ENCODE measurements at places on chromosomes 7 and 10. TPM values are rescaled to one million over a fixed set of nuclear protein-coding genes. Genes with fewer than 3 reads are reported as not detected.

GRCh38 chr7:123615344-123615743 lies 13.7 kb downstream of the ASB15 start:
- DNase-seq, result no peak

DNA sequence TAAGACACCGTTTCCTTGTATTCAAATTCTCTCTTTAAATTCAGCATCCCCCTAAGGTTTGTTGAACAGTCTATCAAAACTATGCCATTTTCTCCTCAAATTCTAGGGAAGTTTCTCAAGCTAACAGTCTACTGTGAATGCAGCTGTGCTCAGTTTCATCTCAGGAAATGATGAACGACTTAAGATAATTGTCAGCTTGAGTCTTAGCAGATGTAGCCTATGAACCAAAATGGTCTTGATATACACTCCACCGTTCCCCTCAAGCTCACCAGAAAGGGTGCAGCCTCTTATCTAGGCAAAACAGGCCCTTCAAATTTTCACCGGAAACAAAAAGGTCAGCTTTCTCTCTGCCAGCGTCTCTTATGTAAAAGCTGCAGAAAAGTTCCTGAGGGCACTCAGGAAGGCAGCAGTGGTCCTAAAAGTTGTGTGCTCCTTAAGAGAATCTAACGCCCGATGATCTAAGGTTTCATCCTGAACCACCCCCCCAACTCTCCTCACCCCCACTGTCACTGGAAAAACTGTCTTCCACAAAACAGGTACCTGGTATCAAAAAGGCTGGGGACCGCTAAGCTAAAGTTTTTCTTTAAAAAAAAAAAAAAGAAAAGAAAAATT lies 2.1 kb downstream of the DNAJC9 start:
- DNase-seq, result no peak

DNA sequence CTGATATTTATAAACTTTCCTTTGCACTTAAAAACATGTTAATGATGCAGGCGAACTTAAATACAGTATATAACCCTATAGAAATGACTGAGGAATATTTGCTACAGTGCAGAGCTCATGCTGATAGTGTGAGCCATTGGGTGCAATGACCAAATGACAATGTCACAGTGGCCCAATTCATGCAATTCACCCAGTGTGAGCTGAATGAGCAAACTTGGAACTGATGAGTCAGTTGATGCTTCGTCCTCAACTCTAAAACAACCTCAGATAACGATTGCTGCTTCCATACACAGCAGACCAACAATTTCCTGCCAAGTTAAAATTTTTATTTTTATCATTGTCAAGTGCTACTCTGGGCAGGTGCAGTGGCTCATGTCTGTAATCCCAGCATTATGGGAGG lies 12.1 kb upstream of the ZC3HAV1L start:
- no peak for DNase-seq

Gene ZFAND2A
- total RNA-seq, result 18.0 TPM

DNA sequence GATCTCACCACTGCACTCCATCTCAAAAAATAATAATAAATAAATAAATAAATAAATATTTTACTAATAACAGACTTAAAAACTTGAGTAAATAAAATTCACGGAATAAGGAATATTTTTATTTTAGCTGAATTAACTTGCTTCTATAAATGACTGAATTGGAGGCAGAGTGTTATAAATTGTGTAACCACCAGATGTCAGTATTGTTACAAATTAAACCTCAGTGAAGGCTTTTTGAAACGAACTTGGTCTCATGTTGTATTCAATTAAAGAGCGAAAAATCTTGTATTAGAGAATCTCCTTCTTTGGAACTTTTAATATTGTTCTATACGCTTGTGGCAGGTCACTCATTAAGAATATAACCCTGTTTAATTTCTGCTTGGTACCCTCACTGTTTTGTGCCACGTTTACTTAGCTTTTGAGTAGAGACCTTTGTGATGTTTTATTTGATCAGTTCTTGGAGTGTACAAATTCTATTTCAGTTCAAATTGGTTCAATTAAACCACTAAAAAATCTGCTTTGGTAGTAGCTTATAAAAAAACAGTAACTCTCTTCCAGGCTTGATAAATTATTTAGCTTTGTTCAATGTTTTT lies 45.6 kb upstream of the SCIN start:
- peak; percentile 83 for DNase-seq

DNA sequence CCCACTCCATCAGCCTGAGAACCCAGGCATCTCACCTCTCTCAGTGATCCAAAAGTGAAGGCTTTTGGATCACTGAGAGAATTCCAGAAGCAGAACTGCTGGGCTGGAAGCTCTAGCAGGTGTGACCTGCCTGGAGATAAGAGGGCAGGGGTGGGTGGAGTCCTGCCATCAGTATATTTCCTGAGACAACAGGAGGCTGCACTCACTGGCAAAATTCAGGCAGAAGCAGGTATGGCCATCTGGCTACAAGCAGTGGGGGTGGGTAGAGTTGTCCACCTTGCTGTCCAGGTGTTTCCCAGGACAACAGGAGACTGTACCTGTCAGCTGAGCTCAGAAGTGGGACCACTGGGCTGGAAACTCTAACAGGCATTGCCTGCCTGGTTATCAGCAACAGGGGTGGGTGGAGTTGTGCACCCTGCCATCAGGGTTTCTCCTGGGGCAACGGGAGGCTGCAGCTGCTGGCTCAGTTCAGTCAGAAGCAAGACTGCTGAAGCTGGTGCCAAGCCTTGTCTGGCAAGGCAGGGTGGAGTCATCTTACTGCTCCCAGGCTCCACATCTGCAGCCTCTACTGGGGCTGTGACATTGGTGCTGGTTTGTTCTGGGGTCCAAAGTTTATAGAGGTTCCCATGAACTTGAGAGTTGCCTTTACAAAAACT lies 47.2 kb upstream of the SFTPD start:
- DNase-seq, result no peak

DNA sequence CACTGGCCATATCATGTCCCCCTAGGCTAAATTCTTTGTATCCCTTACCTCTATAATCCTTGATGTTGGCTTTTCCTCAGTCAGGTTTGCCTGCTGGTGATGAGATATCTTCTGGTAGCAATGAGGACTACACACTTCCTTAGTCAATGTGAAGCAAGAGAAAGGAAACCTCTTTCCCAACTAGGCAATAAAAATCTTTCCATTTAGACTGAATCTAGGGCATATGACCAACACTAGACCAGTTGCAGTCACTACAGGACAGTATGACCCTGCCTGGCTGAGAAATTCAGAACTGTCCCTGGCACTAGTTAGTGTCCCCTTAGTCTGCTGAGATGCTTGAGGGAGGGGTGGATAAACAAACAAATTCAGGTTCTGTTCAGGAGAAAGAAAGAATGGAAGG lies 142.6 kb downstream of the RNLS start:
- no peak for DNase-seq

Gene FAM13C
- not detected for total RNA-seq

DNA sequence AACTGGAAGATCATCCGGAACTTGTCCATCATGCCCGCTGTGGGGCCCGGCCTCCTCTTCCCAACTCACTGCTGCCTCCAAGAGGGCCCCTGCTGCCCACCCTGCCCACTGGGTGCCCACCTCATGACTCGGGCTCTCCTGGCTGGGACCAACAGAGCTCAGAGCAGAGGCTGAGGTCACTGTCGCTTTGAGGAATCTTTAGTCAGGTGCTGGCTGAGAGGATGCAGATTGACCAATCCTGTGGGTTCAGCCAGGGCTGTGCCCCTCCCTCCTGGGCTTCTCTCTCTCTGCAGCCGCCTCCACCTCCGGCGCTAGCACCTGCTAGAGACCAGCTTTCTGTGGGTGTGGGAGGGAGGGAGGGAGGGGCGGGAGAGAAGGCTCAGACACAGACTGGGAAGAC lies at the start of gene CALHM1:
Gene CALHM1 (minus strand): TSS at position 181 of the 400 bp plus-strand sequence. CDS start 149 bp downstream, at position 32.
- DNase-seq, result no peak

GRCh38 chr10:63562857-63563256 lies 41.7 kb downstream of the REEP3 start:
- DNase-seq, result no peak

DNA sequence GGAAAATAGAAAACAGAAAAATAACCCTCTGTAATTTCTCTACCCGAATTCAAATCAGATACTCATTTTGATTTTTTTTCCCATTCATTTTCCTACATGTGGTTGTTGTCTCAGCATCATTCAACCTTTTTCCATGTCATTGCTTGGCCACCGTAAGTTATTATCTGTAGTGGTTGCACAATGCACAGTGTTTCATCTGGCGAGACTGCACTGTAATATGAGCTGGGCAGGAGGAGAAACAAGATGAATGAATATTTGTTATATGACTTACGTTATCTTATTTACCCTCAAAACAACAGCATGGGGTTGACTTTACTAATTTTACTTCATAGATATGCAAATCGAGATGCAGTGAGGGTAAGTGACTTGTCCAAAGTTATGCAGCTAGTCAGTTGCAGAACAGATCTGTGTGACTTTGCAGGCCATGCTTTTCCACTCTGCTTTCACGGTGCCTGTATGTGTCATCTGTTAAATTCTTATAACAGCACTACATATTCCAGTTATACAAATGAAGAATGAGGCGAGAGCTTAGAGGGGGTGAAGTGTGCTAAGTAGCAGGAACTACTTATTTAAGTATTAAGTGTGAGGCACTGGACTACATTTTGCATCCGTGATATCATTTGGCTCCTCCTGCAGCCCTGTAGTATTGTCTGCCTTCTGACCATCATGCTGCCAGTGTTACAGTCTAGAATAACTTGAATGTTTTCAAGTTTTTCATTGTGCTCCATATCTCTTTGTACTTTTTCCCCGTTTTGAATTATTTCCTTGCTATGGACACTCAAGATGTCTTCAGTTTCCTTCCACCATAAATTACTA lies 56.7 kb downstream of the ZMYND11 start:
- no peak for DNase-seq

Gene ANKRD61
- not detected for total RNA-seq

DNA sequence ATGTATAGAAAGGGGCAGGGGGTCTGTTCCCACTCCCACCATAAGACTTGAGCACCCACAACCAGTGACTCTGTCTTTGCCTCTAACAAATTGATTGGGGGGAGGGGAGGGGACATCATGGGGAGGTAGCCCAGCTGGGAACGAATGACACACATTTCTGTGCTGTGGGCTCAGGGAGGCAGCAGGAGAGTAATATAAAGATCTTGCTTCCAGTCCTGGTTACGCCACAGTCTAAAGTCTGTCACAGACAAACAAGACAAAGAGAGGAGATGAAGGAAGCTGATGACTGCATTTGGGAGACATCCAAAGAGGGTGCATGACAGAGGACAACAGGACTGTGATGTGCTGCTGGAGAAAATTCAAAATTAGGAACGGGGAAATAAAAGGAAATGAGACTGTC lies 153.9 kb downstream of the ACTR3B start:
- no peak for DNase-seq

GRCh38 chr7:27096768-27097514 lies 1.1 kb upstream of the HOXA1 start:
- DNase-seq, result peak; percentile 47

Gene AKR1C3
- 95.6 TPM for total RNA-seq

Gene GTPBP4
- total RNA-seq, result 52.3 TPM

DNA sequence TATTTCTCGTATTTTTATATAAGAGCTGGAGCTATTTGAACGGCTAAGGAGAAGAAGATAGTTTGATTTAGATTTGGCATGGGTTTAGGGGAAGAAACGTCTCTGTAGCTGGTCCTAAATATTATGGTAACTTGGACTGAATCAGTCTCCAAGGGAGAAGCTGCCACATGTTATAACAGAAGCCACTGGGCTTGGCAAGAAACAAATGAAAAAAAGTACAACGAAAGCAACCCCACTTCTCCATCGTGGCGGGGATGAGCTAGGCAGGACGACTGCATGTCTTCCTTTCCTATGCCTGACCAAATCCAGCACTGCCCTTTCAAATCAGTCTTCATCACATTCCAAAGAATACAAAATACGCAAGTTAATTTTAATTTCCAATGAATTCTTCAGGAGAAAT lies 196.7 kb upstream of the KLF14 start:
- no peak for DNase-seq
